Stimulated activated CD4-positive, alpha-beta T cell treated with anti-CD3 and anti-CD28 coated beads, TNF-alpha, amount 100 ng/mL, for 48 hours (primary cell): ENCODE measurements at places on chromosomes 6 and 20.

- no peak for DNase-seq
Observed at GRCh38 chr20:56698749-56699148, 69.6 kb downstream of the TFAP2C start.

DNA sequence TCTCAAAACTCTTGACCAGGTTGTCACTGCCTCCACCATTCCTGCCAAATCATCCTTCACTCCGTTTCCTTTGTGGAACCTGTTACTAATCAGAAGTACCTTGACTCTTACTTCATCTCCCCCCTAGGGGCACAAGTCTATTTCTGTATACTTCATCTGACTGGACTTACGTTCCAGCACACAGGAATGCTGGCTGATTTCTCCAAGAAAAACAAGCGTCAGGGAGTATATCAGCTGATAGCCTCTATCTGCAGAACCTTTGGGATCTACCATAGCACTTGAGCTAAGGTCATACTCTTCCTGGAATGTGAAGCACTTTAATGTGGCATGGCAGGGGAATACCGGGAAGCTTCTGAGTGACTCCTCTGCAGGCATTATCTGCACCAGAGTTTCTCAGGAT, 178.1 kb upstream of the MOCS1 start:
- no peak for DNase-seq

- no peak for DNase-seq
Observed at GRCh38 chr6:160300076-160300695, 41.6 kb upstream of the SLC22A2 start.

DNA sequence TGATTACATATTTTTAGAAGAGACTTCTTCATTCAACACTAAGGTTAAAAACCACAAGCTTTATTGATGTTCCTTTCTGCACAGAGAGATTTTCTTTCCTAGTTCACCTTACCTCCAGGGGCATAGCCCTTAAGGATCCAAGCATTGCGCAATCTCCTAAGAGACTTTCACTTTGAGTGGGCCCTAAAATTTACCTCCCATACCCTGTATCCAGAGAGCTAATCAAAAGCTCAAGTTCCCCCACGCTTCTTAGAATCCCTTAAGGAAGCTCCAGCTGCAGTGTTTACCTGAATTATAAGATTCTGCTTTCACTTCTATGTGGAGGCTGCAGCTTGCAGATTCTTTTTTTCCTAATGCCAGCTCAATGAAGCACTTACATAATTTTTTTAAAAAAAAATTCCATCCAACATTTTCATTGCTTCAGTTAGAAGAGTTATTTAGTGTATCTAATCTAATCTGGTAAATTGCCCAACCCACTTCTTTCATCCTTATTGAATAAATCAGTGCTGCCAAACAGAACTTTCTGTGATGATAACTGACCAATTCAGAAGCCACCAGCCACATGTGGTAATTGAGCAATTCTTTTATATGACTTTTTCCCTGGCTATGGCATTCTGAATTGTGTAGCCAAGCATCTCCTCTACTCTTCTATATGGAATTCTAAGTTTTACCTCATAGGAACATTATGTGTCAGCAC, 24.6 kb upstream of the SPTLC3 start:
- DNase-seq = no peak
